ENCODE measurements at places on chromosomes 6 and 20.
A peak's percentile ranks its signal among the peaks of the same experiment; 100 is the strongest.

GRCh38 chr6:20985821-20986220 is 451.6 kb downstream of the CDKAL1 start:
- DNase-seq = no peak

DNA sequence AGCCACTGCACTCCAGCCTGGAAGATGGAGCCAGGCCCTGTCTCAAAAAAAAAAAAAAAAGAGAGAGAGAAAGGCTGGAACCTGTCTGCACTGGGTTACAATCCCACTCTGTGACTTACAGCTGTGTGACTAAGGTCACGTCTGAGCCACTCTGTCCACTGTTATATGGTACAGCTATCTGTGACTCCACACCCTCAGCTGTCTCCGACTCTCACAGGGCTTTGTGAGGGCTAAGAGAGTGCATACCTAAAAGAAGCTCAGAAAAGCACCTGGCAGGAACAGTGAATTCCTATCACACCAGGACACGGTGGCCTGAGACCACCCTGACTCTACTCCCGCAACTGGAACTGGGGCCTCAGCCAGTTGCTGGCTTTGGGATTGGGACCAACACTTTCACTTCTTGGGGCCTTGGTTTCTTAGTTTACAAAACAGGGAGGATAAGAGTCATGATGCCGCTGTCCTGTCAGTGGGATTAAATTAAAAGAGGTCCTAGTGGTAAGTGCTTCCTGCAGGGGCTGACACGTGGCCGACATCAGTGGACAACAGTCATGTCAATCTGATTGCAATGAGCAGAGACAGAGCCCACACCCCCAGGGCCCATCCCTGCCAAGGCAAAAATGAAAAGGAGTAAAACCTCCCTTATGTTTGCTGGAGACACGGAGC is 5.7 kb upstream of the CD93 start:
- no peak for DNase-seq

- peak; percentile 78 for DNase-seq
Observed at GRCh38 chr20:57398231-57398821, 7.1 kb downstream of the RBM38 start.

DNA sequence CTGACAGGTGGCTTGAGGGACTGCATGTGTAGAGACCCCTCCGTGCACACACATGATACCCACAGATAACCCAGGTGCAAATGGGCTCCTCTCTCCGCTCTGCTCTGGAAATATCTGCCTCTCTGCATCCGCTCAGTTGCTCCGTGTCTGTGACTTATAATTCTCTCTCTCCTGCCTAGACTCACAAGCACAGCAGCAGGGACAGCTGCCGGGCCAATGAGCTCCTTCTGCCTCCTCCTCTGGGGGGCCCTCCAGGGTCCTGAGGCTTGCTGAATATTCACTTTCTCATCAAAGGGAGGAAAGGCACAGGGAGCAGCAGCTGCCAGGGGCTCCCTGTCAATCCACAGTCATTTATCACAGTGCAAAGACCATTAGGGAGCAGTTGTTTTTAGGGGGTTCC is 24.1 kb downstream of the LRFN2 start:
- DNase-seq = no peak

GRCh38 chr6:73832313-73832712 is 136.3 kb downstream of the CD109 start:
- no peak for DNase-seq

DNA sequence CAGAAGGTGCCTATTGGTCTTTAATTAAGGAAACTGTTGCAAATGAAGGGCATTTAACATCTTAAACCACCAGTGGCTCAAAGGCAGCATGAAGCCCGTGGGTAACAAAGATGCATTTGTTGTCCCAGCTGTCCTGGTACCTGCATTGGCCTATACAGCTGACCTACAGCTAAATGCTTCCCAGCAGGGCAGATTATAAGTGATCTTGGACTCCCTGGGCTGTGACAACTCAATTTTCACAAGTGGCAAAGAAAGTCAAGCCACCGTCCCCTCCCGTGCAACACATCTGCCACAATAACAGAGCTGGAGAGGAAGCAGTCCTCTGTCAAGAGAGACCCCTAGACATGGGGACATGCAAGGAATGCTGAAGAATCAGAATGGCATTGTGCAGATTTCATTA is 31.5 kb upstream of the EDN3 start:
- DNase-seq = no peak

GRCh38 chr6:29553268-29554057 is 6.1 kb downstream of the UBD start:
- peak; percentile 91 for DNase-seq

GRCh38 chr6:10595731-10596664 is 74.8 kb downstream of the GCNT2 start:
- DNase-seq = no peak

- no peak for DNase-seq
Observed at GRCh38 chr6:81785377-81785776, 32.9 kb upstream of the TENT5A start.

- peak; percentile 46 for DNase-seq
Observed at GRCh38 chr6:168197636-168198301, 118.8 kb upstream of the FRMD1 start.

DNA sequence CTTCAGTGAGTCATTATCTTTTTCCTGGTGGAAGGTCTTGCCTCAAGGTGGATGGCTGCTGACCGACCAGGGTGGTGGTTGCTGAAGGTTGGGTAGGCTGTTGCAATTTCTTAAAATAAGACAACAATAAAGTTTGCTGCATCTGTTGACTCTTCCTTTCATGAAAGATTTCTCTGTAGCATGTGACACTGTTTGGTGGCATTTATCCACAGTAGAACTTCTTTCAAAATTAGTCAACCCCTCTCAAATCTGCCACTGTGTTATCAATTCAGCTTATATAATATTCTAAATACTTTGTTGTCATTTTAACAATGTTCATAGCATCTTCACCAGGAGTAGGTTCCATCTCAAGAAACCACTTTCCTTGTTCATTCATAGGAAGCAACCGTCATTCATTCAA is 66.8 kb upstream of the ATXN1 start:
- DNase-seq = no peak

DNA sequence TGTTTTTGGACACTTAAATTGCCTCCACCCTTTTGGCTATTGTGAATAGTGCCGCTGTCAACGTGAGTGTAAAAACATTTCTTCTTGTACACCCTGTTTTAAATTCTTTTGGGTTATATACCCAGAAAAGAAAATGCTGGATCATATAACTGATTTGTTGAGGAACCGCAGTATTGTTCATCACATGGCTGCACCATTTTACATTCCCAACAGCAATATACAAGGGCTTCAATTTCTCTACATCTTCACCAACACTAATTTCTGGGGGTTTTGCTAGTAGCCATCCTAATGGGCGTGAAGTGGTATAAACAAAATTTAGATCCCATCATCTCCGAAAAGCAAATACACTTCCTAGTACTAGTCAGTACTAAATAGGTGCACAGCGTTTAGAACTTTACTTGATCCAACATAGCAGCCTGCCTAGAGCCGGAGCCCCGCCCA is 579 bp upstream of the BPHL start:
- DNase-seq = no peak

DNA sequence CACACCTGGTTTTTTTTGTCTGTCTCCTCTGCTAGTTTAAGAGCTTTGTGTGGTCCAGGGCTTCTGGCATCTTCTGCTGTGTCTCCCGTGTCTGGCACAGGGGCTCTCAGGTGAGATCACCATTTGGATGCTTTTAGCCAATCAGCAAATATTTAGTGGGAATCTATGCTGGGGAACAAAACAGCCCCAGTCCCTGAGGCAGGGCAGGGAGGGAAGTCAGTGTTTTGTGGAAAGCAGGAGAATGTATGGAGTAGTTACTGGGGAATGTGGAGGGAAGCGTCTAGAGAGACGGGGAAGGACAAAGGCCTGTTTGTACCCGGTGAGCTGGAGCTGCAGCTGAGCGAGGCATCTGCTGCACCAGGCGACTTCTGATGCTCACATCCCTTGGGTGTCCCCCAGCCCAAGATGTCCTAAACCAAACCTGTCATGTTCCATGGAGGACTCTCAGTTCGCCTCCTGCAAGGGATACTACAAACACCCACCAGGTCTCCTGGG is 49.3 kb upstream of the NNAT start:
- no peak for DNase-seq

DNA sequence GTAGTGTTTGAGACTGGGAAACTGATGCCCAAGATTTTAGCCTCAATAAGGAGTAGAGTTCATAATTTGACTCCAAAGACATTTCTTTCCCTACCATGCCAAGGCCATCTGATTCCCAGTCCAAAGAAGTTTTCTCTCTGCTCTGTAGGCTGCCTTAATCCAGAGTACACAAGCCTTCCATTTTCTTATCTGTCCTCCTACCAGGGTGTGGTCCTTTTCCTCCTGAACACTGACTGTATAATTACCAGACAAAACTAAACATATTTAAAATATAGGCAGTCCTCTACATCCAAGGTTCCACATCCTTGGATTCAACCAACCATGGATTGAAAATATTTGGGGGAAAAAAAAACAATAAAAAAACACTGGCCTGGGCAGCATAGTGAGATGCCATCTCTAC is 108.4 kb downstream of the SLC16A10 start:
- no peak for DNase-seq

GRCh38 chr20:61857884-61858283 is 207.8 kb downstream of the TAF4 start:
- no peak for DNase-seq

DNA sequence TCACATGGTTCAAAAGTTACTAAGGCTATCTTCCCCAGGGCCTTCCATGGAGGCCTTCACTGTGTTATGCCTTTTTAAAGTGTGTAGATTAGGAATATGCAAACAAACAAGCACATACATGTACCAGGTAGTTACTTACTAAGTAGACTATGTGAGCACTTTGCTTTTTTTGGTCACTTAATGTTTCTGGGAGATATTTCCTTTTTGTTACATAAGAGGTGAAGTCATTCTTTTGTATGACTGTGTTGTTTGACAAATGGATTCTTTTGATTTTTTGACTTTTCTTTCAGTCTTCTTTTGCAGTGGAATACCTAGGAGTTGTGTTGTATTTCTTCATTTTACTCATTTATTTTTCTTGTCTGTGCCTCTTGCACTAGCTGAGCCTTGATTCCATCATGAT is 39.6 kb upstream of the BCAS1 start:
- no peak for DNase-seq

GRCh38 chr6:143543435-143543834 is 31.9 kb upstream of the FUCA2 start:
- no peak for DNase-seq

All from upper lobe of right lung (tissue), 1 donor.